ENCODE measurements at places on chromosomes 6 and 20.

DNA sequence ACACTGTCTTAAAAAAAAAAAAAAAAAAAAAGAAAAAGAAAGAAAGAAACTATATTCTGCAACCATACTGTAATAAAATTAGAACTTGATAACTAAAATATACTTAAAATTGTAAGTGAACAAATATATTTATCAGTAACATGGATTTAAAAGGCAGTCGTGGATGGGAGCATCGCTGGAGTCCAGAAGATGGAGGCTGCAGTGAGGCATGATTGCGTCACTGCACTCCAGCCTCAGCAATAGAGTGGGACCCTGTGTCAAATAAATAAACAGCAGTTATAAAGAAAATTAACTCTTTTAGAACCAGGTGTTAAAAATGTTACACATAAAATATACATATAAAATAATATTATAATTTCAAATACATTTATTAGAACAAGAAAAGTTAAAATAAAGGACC lies 8.7 kb downstream of the PSMB9 start:
- no peak for DNase-seq

DNA sequence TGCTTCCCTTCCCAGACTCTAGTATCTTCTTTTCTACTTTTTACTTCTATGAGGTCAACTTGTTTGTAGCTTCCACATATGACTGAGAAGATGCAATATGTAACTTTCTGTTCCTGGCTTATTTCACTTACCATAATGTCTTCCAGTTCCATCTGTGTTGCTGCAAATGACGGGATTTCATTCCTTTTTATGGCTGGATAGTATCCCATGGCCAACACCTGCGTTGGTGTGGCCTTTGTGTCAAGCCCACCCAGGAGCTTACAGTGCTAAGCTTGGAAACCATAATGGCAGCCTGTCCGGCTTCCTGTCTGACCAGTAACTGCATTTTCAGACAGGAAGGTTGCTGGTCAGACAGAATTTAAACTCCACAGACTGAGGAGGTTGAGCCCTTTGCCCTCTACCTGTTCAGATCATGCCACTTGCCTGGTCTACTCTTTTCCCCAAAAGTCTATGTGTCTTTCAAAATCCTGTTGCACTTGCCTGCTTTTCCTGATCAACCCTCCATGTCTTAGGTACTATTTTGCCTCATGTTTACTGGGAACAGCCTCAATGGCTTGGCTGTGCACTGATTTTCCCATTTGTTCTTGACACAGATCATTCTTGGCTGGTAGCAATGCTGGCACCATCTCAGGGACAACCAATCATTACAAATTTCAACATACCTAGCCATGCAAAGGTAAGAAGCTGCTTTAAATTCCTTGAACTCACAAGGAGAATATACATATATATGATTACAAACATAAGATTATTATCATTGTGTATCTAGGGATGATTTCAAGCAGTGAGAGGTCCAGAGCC lies 114.3 kb upstream of the PLEKHG1 start:
- DNase-seq, result no peak

DNA sequence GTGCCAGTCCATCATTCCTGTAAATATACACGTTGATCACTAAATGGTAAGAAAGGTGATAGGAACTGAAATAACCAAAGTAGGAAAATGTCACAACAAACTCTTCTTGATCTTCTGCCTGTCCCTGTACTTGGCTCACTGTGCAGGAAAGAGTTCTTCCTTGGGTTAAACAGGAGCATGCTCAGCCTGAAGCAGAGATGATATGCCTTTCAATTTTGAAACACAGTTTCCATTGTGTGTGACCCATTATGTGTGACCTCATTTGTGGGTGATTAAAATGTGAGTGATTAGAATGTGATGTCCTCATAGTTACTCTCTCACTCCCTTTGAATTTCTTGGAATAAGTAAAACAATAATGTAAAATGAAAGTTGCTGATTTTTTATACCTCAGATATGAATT lies 427.2 kb upstream of the AGPAT4 start:
- DNase-seq, result no peak

DNA sequence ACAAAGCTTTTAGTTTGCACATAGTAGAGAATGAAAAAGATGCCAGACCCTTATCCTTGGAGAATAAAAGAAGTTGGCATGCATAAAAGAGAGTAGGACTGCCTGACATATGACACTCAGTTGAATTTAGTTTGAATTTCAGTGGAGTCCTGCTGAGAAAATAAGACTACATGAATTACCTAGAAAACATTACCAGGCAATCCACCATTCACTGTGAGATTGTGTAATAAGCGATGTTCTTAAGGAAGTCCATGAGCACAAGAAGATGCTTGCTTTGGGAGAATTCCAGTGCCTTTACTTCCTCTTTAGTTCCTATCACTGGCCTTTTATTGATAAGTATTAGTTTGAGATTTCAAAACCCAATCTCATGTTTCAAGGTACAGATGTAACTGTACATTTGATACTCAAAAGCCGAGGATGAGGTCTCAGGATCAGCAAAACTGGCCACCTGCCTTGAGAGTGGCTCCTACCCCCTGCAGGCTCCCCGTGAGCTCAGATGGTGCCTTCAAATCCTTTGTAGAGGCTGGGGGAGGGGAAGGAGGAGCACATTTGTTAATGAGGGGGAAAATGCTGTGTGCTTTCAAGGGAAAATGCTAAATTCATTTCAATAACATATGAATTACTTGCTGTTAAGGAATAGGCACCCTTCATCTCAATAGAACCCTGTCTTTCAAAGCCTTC lies 11.2 kb upstream of the UNC93A start:
- DNase-seq, result no peak

- no peak for DNase-seq
These were observed 97.8 kb upstream of the JAG1 start for GRCh38 chr20:10771435-10772140.

- DNase-seq, result no peak
These were observed 32.7 kb downstream of the PLN start for GRCh38 chr6:118580585-118581419.

DNA sequence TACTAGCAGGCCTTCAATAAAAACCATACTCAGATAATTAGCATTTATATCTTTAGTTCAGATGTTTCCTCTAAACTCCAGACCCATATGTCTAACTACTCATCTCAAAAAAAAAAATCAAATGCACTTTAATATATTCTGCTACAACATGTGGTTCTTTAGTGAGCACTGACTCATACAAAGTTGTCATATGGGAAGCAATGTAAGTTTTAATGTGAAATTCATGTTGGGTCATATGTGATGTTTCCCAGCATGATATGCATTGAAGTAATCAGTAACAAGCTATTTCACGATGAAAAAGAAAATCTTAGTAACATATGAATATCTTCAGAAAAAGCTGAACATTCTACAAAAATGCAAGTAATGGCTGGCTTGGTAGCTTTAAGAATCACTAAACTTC lies 859.7 kb upstream of the ADGRB3 start:
- DNase-seq, result no peak

- DNase-seq, result no peak
These were observed 372.7 kb downstream of the ADGRB3 start for GRCh38 chr6:69007781-69008180.

DNA sequence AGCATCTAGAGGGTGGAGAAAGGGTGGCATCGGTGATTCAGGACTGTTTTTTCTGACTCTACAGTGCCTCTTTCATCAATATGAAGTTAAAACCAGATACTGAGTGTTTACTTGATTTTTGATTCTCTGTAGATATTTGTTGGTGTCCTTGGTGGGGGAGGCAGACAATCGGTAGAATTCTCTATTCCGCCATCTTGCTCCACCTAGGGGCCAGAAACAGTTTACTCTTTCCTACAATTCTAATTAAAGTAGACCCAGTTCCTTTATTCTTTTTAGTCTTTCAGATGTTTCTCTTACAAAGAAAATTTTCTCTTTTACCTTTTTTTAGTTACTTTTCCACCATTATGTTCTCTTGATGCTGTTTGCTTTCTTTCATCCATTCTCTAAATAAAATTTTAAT lies 162.1 kb upstream of the RAB32 start:
- DNase-seq, result no peak

DNA sequence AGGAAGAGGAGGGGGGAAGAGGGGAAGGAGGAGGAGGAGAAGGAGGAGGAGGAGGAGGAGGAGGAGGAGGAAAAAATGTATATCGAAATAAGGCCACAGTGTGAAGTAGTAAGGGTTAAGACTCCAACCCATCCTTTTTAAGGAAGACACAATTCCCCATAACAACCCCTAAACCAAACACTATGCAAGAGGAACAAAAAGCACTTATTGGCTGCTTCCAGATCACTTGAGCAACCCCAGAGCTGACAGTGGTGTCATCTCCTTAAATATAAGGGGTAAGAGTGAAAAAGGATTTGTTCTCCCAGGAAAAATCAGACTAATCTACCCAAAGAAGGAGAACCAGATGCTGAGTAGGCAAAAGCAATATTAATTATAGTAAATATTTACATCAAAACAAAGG lies 169.1 kb upstream of the SASH1 start:
- no peak for DNase-seq

DNA sequence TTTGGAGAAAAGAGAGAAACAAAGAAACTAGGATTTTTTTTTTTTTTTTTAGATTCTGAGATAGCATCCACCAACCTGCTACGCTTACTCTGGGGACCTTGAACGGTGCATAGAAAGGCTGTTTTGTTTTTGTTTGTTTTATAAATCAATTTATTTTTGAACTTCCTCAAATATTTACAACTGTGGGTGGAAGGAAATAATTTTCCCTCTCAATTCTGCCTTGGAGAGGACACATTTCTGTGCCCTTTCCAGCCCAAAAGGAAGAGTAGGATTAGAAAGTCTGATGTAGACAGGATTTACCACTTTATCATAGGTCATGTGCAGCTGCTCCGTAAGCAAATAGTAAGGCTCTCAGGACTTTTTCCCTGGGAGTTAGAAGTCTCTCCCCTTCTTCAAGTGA lies 190.5 kb downstream of the NKAIN2 start:
- DNase-seq, result no peak

- no peak for DNase-seq
These were observed 72.3 kb downstream of the SNX5 start for GRCh38 chr20:17896193-17896723.

- no peak for DNase-seq
These were observed 45.5 kb downstream of the LRFN2 start for GRCh38 chr6:40541556-40542174.

DNA sequence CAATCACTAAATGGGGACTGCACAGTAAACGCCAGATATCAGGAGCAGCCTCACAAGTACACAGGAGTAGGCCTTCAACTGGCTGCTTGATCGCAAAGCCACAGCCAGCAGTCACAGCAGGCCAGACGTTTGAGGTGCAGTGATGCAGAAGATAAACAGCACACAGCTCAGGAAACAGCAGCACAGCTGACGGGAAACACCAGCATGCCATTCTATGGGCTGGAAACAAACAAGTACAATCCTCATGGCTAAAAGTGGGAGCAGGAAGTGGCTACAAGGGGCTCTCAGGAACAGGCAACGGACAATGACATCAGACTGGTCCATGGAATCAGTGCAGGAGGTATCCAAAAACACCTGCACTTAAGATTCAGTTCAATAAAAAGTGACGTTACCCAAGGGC lies 111.0 kb downstream of the DTNBP1 start:
- no peak for DNase-seq

GRCh38 chr6:151341476-151342195 lies 49.7 kb downstream of the ZBTB2 start:
- DNase-seq, result no peak

GRCh38 chr6:109008054-109008453 lies 86.6 kb downstream of the SESN1 start:
- DNase-seq, result no peak

DNA sequence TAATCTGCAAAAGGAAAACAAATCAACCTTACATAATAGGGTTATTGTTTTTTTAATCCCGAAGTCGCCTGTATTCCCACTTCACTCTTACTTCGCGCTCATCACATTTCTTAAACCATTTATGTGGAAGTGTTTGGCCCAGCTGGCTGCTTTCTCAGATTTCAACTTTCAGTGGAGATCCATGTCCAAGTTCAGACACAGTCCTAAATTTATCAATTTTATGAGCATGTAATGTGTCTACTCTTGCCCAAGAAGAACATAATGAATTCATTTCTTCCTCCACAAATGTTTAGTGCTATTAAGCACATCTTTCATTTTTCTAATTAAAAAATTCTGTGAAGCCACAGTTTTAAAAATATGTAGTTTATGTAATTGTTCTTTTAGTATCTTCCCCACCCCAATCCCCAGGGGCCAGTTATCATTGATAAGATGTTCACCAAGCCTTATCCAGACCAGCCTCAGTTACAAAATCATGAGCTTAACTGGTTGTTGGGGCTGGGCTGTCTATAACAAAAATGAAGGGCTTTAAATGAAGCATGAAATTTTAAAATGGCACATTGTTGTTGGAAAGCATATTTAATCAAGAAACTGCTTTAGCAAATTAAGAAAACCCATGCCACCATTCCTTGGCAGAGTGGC lies 151.7 kb downstream of the UST start:
- DNase-seq, result no peak

DNA sequence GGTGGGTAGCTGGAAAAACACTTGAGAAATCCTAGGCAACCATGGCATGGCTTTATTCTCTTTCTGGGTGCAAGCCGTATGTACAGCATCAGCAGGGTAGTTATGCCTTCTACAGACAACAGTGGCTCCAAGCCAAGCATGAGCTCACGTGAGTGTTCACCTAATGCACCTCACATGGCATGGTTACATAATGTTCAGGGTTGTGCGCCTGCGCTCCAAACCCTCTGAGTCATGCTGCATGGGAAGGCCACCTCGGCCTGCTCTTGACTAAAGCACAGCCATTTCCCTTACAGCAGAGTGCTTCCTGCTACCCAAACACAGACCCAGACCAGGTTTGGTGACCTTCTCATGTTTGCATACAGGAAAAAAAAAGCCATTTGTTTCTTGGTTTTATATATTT lies 96.2 kb downstream of the VIP start:
- no peak for DNase-seq
